Activated CD4-positive, alpha-beta T cell treated with anti-CD3 and anti-CD28 coated beads, Interleukin-2, amount 10 ng/mL, durations not matched to agents 7 days and 5 days (primary cell): ENCODE measurements at places on chromosomes 3 and 15. TPM values are rescaled to one million over a fixed set of nuclear protein-coding genes. Genes with fewer than 3 reads are reported as not detected.
A peak's percentile ranks its signal among the peaks of the same experiment; 100 is the strongest.

The ERICH6 gene
- total RNA-seq: 0.81 TPM

- DNase-seq: no peak
These were observed 16.5 kb upstream of the VGLL4 start for GRCh38 chr3:11660242-11660641.

- DNase-seq: peak; percentile 31
These were observed 158.3 kb downstream of the SV2B start for GRCh38 chr15:91258415-91258759.

The ZNF662 gene
- total RNA-seq: 0.22 TPM

The SAMD7 gene
- not detected for total RNA-seq

The HAPLN3 gene
- 86.1 TPM for total RNA-seq

DNA sequence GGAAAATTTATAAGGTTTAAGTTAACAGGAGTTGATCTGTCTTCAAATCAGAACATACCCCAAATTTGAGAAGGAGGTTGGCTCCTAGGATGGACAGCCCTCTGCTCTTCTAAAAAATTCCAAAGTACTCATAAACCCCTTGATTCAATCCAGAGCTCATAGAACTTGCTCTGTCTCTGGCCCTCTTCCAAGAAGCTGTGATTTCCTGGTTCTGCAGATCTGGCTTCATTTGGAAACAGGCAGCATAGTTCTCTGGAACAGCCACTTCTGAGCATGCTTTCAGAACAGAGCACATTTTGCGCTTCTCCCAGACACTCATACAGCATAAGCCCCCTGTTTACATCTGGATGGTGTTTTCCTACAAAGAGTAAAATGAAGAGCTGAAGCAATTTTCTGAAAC, 96.7 kb downstream of the KBTBD8 start:
- DNase-seq: no peak

The ZNF80 gene
- total RNA-seq: 0.10 TPM

The MESP2 gene
- total RNA-seq: not detected

The SLC28A1 gene
- not detected for total RNA-seq

GRCh38 chr3:110969229-110970211, 102.1 kb upstream of the NECTIN3 start:
- no peak for DNase-seq

The ALDH1L1 gene
- not detected for total RNA-seq

DNA sequence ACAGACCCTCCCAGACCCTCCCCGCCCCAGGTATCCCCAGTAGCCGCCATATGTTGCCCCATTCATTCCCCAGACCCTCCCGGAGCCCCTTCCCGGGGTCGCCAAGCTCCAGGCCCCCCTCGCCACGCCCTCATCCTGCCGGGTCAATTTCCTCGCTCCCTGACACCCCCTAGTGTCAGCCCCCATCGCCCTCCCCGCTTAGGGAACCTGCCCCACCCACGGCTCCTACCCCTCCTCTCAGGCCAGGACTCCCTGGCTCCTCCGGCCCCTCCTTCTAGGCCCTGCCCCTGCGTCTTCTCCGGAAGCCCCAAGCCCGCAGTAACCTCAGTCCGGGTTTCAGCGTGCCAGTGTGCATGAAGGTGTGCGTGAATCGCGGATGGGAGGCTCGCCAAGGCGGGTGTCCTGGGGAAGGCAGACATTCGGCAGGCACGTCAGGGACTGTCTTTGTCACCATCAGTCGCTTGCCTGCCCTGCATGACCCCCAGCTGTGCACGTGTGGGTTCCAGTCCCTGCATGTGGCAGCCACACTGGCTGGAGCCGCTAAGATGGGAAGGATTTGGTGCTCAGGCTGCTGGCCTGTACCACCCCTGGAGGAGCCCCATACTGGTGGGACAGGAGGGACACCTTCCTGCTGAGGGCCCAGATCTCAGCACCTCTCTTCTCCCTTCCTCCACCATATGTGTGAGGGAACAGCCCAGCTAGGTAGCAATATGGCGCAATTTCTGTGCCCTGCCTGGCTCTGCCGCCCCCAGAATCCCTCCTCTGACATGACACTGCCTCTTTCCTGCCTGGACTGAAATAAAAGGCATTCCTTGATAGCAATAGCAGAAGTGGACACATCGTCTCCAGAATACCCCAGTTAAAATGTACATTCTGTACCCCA, 693 bp downstream of the DISP2 start:
- peak; percentile 36 for DNase-seq

DNA sequence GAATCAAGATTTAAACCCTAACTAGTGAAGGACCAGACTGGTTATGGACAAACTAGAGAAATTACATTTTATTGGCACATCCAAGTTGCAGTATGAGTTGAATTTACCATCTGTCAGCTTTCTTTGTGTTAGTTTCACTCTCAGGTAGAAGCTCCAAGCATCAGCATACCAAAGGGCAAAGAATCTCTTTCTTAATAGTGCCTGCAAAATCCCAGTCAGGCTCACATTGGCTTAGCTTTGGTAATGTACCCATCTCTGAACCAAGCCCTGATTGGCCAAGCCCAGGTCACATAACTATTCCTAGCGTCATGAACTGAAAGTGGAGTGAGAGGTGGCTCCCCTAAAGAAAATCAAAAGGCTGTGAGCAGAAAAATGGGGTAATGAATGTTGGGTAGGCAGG, 66.9 kb downstream of the CCNL1 start:
- no peak for DNase-seq

The ALDH1A2 gene
- not detected for total RNA-seq

GRCh38 chr3:107676469-107677309, 153.9 kb downstream of the BBX start:
- no peak for DNase-seq

DNA sequence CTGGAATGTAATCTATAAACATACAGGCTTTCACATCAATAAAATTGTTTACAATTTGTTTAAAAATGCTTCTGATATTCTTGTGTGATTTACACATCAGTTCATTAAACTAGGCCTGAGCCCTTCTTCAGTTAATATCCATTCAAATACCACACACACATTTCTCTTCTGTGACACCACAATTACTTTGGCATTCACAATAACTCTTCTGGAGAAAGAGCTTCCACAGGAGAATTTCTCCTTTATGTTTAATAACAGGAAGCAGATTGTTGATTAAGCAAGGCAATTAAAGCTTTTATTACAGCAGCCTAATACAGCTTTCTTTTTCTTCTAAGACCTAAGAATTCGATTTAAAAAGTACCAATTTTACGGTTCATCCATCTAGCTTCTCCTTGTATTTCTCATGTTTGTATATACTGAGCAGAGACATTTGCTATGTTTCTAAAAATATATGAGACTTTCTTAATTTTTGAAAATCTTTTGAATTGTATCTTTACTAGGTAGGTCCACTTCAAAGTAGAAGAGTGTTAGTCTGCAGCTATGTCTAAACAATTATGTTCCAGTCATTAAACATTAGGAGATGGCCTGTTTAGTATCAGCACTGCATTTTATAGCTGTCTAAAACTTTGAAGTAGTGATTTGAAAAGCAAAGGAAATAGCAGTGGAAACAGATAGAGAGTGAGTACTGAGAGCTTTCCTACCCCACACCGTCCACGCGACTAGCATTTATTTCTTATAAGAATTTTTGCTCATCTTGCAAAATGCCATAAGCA, 511.1 kb upstream of the UBE2E2 start:
- DNase-seq: no peak

GRCh38 chr3:54279005-54279583, 156.7 kb downstream of the CACNA2D3 start:
- no peak for DNase-seq

DNA sequence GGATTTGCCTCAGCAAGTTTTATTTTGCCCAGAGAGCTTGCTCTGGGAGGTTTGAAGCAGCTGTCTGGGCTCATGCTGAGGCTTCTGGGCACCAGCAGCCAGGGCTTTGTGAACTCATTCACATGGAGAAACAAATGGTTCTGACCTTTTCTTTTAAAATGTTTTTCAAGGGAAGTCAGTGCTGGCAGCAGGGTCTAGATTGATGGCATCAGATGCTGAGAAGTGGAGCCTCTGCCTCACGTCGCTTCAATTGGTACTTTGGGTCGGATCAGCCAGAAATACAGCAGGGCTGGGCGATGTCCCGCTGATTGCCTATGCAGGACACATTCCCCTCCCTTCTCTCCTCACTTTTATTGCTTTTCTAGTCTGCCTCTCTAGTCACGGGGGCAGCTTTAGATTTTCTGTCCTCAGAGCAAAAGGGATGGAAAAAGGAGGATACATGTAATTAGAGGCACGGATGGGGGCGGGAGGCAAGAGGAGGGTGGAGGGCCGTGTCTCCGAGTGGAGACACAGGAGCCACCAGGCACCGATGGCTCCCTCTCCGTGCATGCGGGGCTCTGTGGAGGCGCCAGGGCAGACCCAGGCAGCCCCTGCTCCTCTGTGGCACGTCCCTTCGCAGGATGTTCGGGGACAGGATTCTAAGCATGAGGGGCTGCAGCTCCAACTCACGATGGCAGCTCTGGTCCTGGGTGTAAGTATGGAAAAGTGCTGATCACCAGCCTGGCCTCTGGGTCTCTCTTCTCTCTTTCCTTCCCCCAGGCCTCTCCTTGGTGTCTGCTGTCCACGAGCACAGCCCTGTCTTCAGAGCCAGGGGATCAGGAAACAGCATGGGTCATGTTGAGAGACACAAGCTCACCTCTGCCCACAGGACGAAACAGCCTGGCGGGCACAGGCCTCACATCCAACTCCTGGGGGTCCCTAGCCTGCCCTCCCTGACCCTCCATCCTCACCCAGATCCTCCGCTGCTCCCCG, 116.1 kb downstream of the FAM43A start:
- no peak for DNase-seq

DNA sequence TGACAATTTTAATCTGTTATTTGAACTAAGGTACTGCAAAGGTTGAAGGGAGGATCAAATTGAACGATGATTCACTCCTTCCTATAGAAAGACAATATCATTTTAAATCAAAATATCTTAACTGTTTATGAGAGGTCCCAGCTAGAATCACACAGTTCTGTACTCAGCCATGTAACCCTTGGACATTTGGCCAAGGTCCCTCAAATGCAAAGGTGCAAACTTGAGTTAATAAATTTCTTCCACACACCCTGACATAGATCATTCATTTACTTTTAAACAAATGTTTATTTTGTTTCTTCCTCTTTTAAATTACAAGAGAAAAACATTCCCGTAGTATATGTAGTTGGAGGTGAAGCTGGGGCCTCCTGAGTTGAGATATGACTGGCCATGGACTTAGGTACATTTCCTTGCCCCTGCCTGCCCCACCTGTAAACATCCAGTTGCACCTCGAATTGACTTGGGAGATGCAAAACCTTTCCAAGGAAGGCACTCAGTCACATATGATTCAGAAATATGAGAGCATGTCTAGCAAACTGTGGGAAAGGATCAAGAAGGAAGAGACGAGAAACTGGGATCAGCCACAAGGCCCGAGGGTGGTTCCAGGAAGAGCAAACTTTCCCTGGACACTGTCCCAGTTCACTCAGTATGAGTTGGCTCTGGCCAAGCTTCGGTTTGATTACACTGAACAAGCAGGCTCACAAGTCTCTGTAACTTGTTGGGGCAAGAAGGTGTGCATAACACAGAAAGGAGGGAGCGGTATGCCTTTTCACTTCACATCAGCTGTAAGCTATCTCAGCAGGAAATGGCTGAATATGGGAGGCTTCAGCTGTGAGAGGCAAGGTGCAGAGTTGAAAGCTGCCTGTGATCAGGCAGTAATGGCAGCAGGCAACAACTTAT, 6.7 kb downstream of the TNFSF10 start:
- peak; percentile 59 for DNase-seq

The POTEB gene
- total RNA-seq: not detected

DNA sequence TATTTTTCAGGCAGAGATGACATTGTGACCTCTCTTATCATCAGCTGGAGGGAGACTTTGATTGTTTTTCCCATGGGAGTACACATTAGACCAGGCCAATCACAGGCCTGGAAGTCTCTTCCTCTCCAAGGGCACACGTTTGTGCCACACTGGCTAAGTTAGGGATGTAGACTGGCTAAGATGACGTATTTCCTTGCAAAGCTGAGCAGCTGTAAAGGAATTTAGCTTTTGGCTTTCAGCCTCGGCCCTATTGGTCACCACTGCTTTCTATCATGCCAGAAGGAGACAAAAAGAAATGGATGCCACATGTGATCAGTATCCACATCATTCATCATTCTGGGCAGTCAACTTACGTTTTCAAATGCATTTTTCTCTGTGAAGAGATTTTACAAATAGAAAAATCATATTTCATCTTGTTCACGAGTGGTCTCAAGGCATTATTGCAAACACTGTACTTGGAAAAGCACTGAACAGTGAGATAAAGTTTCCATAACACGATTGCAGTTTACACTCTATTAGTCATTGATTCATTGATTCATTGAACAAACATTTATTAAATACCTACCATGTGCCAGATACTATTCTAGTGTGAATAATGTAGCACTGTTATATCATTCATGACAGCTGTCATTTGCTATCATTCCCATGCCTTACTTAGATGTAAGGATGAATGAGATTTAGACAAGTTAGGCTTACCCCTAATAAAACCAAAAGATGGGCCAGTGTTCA, 27.0 kb upstream of the RNF7 start:
- DNase-seq: no peak

- DNase-seq: no peak
These were observed 5.3 kb downstream of the FGD5 start for GRCh38 chr3:14823910-14824629.

DNA sequence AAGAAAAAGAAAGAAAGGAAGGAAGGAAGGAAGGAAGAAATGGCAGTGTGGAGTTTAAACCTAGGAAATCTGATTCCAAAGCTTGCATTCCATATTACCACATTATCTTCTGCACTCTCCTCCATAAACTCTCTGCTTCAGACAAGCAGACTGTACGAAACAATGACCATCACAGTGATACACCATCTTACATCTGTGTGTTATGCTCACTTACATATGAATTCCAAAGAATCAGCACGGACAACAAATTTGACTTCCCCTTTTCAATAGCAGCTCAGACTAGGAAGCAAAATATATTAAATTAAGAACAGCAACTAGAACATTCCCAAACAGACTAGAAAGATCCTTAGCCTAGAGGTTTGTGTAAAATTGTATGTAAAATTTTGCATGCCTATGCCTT, 18.0 kb upstream of the PPM1L start:
- DNase-seq: no peak

The FBXO40 gene
- not detected for total RNA-seq

GRCh38 chr3:146152834-146153233, 8.2 kb downstream of the PLOD2 start:
- no peak for DNase-seq

GRCh38 chr3:187750006-187750512, 4.8 kb upstream of the BCL6 start:
- DNase-seq: no peak

GRCh38 chr3:184914628-184915027, 102.7 kb downstream of the VPS8 start:
- no peak for DNase-seq

The IRAK2 gene
- total RNA-seq: 1.9 TPM
